ENCODE measurements at places on chromosomes 13 and 19.

DNA sequence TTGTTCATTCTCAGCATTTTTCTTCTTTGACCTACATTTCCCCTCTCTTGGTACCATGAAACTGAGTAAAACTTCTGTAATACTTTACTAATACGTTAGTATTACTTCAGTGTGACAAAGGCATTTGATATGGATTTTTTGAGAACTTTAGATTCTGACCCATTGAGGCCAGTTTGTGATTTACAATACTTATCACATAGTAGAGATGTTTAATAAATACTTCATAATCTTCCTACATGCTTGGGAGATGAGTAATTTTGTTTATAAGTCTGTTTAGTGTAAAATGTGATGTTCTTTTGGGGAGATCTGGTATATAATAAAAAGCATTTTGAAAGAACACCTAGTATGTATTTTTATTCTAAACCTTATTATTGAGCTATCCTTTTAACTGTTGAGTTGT, 29.7 kb downstream of the GTF2F2 start:
- peaks cover 3% of the 10 kb centered on the region for H3K4me1 ChIP-seq
- no peaks in the 10 kb centered on the region for H3K27me3 ChIP-seq
- H3K4me3 ChIP-seq, result no peak overlapping the region
- DNase-seq, result no peak
- H3K27ac ChIP-seq, result no peak overlapping the region
- H3K36me3 ChIP-seq, result peaks cover 13% of the 10 kb centered on the region

GRCh38 chr13:94154367-94154766, 325.1 kb downstream of the DCT start:
- no peaks in the 10 kb centered on the region for H3K4me1 ChIP-seq
- H3K36me3 ChIP-seq, result no peaks in the 10 kb centered on the region
- no peak for DNase-seq
- H3K27me3 ChIP-seq, result peaks cover 13% of the 10 kb centered on the region
- H3K4me3 ChIP-seq, result no peak overlapping the region

DNA sequence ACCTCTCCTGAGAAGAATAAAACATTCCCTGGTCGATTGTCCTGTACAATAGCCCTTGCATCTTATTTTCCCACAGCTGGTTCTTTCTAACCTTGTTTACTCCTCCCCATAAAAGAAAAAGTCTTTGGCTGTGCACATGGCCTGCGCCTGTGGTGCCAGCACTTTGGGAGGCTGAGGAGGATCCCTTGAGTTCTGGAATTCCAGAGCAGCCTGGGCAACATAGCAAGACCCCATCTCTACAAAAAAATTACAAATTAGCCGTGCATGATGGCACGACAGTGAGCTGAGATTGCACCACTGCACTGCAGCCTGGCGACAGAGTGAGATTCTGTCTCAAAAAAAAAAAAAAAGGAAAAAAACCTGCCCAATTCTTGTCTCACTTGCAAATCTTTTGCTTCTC, 7.2 kb upstream of the NUP62 start:
- H3K4me1 ChIP-seq, result peaks cover 29% of the 10 kb centered on the region
- H3K27me3 ChIP-seq, result peaks cover 14% of the 10 kb centered on the region
- H3K4me3 ChIP-seq, result no peak overlapping the region
- H3K27ac ChIP-seq, result no peak overlapping the region

- H3K36me3 ChIP-seq, result peaks cover 28% of the 10 kb centered on the region
- H3K27ac ChIP-seq, result peak overlapping the region; percentile 93
- H3K4me3 ChIP-seq, result peak overlapping the region; percentile 96
- DNase-seq, result no peak
Measured at GRCh38 chr13:40986101-40986856, 32.8 kb downstream of the ELF1 start.

DNA sequence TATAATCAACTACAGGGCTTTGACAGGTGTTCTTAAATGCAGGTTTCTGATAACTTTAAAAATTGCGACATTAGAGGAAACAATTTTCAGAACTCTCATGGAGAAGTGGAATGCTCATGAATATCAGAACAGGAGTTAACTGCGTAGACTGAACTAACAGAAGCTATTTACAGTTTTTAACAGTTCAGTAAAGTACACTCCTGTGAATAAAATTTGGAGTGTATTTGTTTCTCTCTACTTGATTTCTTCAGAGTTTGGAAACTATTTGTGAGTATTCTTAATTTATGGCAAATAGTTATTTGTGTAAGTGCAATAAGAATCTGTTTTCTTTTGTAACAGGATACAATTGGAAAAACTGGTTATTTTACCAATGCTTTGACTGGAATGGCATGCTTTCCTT, 114.4 kb downstream of the TNFRSF19 start:
- peaks cover 3% of the 10 kb centered on the region for H3K36me3 ChIP-seq
- H3K4me1 ChIP-seq, result peaks cover 2% of the 10 kb centered on the region
- no peak overlapping the region for H3K27ac ChIP-seq
- no peak for DNase-seq
- peaks cover 2% of the 10 kb centered on the region for H3K27me3 ChIP-seq
- H3K4me3 ChIP-seq, result no peak overlapping the region

- H3K27ac ChIP-seq, result no peak overlapping the region
- DNase-seq, result no peak
- H3K36me3 ChIP-seq, result peaks cover 3% of the 10 kb centered on the region
- peaks cover 5% of the 10 kb centered on the region for H3K4me1 ChIP-seq
- H3K4me3 ChIP-seq, result no peak overlapping the region
Measured at GRCh38 chr13:46195016-46195415, 13.0 kb upstream of the LCP1 start.

- peak within 1 kb of the TSS; percentile 25 for H3K4me3 ChIP-seq
- no peak for DNase-seq
- peaks cover 47% of the 10 kb centered on the region for H3K27me3 ChIP-seq
- H3K27ac ChIP-seq, result no peak within 1 kb of the TSS
- no peaks in the 10 kb centered on the region for H3K4me1 ChIP-seq
Measured at GRCh38 chr13:25095851-25096453, at the start of gene PABPC3. PABPC3 (plus strand) TSS chr13:25096136; CDS start chr13:25096199, 63 bp downstream.

- H3K36me3 ChIP-seq, result no peaks in the 10 kb centered on the region
- no peak overlapping the region for H3K4me3 ChIP-seq
- no peak for DNase-seq
- H3K27ac ChIP-seq, result no peak overlapping the region
Measured at GRCh38 chr13:75656425-75656989, 20.4 kb downstream of the LMO7 start.

GRCh38 chr13:46698014-46698413, 98.9 kb downstream of the ESD start:
- peaks cover 28% of the 10 kb centered on the region for H3K36me3 ChIP-seq
- no peaks in the 10 kb centered on the region for H3K27me3 ChIP-seq
- H3K27ac ChIP-seq, result no peak overlapping the region
